ENCODE measurements at places on chromosomes 6 and 20. TPM values are rescaled to one million over a fixed set of nuclear protein-coding genes. Genes with fewer than 3 reads are reported as not detected.

TUBB1 gene
- not detected for total RNA-seq

GPX5 gene
- total RNA-seq: not detected

DTNBP1 gene
- total RNA-seq: 2.2 TPM

BEND3 gene
- total RNA-seq: 3.5 TPM

CTAGE9 gene
- not detected for total RNA-seq
